ENCODE measurements at places on chromosomes 6 and 20. TPM values are rescaled to one million over a fixed set of nuclear protein-coding genes. Genes with fewer than 3 reads are reported as not detected.

DNA sequence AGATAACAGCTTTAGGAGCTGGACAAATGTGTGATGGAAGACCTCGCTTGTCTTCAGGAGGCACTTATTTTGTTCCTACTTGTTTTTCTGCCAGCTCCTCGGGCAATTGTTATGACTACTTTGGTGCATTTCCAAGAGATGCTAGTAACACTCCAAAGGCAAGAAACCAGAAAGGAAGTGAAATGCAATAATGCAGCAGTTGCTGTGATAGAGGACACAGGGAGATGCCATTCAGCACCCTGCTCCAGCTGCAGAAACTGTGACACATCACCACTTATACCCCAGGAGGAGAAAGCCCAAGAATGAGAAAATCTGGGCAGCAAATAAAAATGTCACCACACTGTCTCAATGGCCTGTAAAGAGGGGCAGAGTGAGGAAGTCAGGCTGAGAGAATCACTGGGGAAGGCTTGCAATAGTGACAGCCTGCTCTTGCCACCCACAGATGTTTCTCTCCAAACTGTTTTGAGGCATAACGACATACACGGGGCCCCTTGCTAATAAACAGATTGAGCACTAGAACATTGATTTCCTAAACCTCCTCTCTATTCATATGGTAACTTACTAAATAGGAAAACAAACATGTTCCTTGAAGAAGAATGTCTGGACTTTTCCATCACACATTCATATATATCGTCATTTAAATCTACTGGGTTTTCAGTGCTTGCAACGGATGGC lies 231.0 kb upstream of the PRND start:
- no peak overlapping the region for H3K27ac ChIP-seq
- H3K36me3 ChIP-seq = no peaks in the 10 kb centered on the region
- no peak for DNase-seq

- peak; percentile 41 for DNase-seq
- no peaks in the 10 kb centered on the region for H3K36me3 ChIP-seq
- peaks cover 34% of the 10 kb centered on the region for H3K4me1 ChIP-seq
- no peaks in the 10 kb centered on the region for H3K27me3 ChIP-seq
These were observed 2.2 kb upstream of the RRBP1 start for GRCh38 chr20:17684077-17684888.

DNA sequence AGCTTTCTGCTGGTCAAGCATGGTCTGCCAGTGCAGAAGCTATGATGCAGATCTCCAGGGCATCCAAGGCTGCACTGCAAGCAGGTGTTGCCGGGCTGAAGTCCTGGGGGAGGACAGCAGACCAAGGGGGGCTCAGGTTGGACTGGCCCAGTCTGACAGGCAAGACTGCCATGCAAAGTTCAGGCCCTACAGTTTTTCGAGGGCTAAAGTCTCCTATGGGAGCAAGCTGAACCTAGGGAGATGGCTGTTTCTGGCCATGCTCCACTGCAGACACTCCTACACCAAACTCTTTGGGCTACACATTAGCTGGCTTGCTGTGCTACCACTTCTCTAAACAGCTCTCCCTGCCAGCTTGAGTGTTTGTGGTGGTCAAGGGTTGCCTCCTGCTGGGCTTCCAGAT lies 130.0 kb upstream of the SYNCRIP start:
- H3K27me3 ChIP-seq = no peaks in the 10 kb centered on the region
- no peaks in the 10 kb centered on the region for H3K4me1 ChIP-seq
- DNase-seq = no peak
- H3K36me3 ChIP-seq = no peaks in the 10 kb centered on the region
- no peak overlapping the region for H3K27ac ChIP-seq

DNA sequence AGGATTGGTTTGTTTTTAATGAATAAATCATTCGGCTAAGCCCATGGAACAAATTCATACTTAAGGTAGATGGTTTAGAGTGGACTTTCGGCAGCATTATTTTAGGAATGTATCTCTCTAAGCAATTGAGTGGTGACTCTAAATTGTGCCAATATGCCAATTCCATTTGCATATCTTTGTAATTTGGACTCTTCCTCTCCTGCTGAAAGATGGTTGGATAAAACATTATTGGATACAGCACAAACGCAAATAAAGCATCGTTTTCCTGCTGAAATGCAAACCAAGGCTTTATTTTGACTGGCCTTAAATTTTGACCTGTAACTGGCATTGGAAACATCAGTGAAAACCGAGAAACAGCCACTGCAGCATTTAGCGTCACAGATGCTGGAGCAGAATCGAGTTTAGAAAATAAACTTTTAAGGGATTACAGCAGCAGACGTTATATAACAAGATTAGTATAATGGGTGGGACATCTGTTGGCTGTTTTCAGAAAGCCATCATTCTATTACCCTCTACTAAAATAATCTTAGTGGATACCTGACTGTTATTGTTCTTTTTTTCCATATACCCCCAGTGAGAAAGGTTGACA lies 726.0 kb downstream of the KIF16B start:
- no peak overlapping the region for H3K4me3 ChIP-seq
- DNase-seq = no peak
- H3K27ac ChIP-seq = no peak overlapping the region
- no peaks in the 10 kb centered on the region for H3K27me3 ChIP-seq

DNA sequence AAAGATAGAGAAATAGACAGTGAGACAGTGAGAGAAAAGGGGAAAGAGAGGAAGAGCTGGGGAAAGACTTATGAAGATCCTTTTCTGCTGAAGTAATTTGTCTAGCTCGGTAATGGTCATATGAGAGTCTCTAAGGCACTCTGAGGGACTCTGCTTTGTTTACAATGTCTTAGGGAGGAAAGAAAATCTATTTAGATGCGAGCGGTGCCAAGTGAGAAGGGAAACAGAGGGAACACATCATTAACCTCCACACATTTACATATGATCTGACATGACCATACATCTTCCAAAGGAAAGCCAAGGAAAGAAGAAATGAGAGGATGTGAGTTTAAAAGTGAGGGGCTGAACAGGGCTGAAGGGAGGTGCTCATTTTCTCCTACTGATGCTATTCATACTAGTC lies 862.3 kb upstream of the CITED2 start:
- H3K27ac ChIP-seq = no peak overlapping the region
- no peak for DNase-seq
- H3K27me3 ChIP-seq = no peaks in the 10 kb centered on the region

GRCh38 chr6:137216106-137216505 lies 3.1 kb downstream of the IFNGR1 start:
- peak overlapping the region; percentile 92 for H3K4me3 ChIP-seq
- H3K27ac ChIP-seq = peak overlapping the region; percentile 98
- H3K36me3 ChIP-seq = no peaks in the 10 kb centered on the region
- no peaks in the 10 kb centered on the region for H3K27me3 ChIP-seq
- DNase-seq = no peak

DNA sequence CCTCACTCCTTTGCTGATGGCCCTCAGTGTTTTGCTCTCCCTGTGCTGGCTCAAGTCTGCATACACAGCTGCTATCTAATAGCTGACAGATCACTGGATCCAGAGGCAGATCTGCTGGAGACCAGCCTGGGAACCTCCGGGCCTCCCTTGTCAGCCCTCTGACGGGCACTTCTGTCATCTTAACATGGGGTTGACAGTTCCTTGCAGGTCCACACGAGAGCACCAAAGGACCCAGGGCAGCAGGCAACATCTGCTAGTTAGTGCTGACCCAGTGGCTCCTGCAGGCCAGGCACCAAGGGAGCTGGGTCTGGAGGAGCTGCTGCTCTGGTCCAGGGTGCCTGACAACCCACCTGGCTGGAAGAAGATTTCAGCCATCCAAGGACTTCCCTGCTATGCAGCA lies 208.1 kb downstream of the UST start:
- DNase-seq = no peak
- no peak overlapping the region for H3K4me3 ChIP-seq
- H3K27ac ChIP-seq = no peak overlapping the region
- no peaks in the 10 kb centered on the region for H3K4me1 ChIP-seq

The PROCR gene
- total RNA-seq = 8.6 TPM

The C6orf132 gene
- 44.4 TPM for total RNA-seq

Measured in transverse colon (tissue), 4 donors.